ENCODE measurements at places on chromosomes 7 and 10. TPM values are rescaled to one million over a fixed set of nuclear protein-coding genes. Genes with fewer than 3 reads are reported as not detected.

- DNase-seq = peak; percentile 84
Measured at GRCh38 chr7:22074897-22075296, 129.2 kb upstream of the CDCA7L start.

DNA sequence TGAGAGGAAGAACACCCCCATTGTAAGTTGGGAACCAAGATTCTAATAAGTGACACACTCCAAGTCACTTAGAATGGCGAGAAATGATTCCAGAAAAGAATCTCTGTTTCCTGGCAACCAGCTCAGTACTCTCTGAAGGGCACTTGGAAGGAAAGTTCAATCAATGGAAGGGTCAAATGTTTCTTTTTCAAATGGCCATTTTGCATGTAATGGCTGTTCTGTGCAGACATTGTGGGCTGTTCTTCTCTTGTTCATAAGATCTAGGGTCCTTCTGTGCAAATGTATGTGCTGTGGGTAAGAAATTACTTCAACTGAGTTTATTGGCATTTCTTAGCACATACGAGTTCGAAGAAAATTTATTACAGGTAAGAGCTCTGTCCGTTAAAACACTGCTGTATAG is 145.3 kb downstream of the EVX1 start:
- DNase-seq = no peak

- DNase-seq = no peak
Measured at GRCh38 chr7:141161550-141162535, 88.0 kb downstream of the TMEM178B start.

GRCh38 chr10:96960872-96961271 is 128.8 kb downstream of the LCOR start:
- DNase-seq = no peak

GRCh38 chr10:13331646-13332045 is 16.4 kb downstream of the SEPHS1 start:
- DNase-seq = no peak

Gene A1CF
- not detected for total RNA-seq

Gene KIF20B
- 39.1 TPM for total RNA-seq

Gene GPR15LG
- not detected for total RNA-seq

Gene RPP30
- 54.9 TPM for total RNA-seq

DNA sequence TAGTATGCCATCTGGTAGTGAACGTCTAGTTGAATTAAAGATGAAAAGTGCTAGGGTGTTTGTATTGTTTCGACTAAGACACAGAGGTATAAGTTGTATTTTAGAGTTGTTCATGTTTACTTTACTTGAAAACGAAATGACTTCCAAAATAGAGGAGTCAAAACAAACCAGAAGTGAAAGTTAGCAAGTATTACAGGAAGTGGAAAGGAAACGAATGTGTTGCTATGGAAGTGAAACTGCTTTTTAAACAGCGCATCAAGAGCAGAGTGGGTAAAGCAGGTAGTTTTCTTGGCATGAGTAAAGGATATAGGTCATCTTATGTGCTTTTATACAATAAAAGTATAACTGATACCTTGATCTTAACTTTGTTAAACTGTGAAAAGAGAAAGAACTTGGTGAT is 20.0 kb upstream of the GALNTL5 start:
- no peak for DNase-seq

Gene C10orf90
- total RNA-seq = 0.12 TPM

- DNase-seq = peak; percentile 4
Measured at GRCh38 chr10:10055656-10056442, 961.8 kb upstream of the CELF2 start.

Gene HACD1
- total RNA-seq = 8.7 TPM

- no peak for DNase-seq
Measured at GRCh38 chr10:64636461-64636860, 1115.3 kb downstream of the REEP3 start.

Gene CRHR2
- not detected for total RNA-seq

GRCh38 chr10:110434489-110435096 is 63.1 kb upstream of the DUSP5 start:
- no peak for DNase-seq

- DNase-seq = no peak
Measured at GRCh38 chr10:4281190-4281825, 496.3 kb upstream of the KLF6 start.

DNA sequence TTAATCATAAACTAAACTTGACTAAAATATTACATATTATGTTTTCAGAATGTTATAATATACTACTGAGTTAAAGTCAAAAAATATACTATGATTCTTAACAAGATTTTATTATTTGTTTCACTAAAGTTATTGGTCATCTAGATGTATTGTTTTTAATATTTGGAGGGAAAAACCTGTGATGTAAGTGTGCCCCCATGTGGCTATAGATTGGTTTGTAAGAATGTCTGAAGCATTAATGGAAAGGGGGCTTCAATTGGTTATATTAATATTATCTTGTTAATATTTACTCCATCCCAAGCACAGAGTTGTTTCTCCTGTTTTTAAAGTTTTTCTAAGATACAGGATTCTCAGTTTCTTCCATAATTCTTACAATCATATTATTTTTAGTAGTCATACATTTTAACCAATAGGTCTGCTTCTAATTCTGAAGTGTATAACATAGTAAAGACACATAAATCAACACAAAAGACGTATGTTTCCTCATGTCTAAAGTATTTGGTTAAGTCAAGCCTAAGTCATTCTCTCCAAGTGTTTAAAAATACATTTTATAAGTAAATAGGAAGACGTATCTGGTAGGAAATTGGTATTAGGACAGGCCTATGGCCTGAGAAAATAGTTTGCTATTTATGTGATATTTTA is 58.0 kb downstream of the GNAT3 start:
- peak; percentile 67 for DNase-seq

DNA sequence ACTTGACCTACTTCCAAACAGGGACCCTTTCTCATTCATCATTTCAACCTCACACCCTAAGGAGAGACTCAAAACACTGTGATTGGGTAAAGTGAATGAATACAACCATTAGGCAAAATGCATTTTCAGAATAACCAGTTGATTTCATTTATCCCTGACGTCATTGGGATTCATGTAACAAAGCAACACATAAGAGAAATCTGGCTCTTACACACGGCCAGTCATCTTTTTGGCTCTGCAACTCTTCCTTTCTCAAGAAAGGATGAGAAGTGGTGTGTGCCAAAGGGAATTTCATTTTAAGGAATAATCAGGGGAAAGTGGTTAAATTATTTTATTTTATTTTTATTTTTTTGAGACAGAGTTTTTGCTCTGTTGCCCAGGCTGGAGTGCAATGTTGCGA is 83.1 kb downstream of the CPVL start:
- DNase-seq = no peak

- DNase-seq = peak; percentile 41
Measured at GRCh38 chr7:39621261-39621660, 2.1 kb upstream of the RALA start.

- no peak for DNase-seq
Measured at GRCh38 chr10:103327906-103328305, 23.0 kb downstream of the PCGF6 start.

- no peak for DNase-seq
Measured at GRCh38 chr10:59324597-59324996, 37.8 kb downstream of the FAM13C start.

Gene TMEM229A
- not detected for total RNA-seq

- DNase-seq = no peak
Measured at GRCh38 chr10:95355301-95355700, 64.5 kb upstream of the PDLIM1 start.

DNA sequence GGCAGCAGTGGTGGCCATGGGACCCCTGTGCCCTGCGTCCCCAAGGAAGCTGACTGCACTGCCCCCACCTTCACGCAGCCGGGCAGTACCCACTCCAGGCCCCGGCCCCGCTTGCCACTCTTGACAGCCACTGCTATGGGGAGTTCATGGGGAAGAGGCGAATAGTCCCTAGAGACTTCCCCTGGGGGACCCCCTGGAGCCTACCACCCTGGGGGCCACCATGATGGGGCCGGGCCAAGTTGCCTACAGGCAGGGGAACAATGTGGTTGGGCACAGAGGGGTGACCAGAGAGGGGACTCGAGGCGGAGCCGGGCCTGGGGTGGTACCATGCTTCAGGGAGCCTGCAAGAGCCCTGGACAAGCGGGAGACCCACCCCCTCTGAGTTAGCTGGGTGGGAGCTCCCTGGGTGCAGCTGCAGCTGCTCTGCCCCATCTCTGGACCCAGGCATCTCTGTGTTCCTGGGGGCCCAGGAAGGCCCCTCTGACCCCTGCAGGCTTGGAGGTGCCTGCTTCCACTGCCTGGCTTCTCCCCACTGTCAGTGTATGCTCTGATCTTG is 567.6 kb downstream of the GRM8 start:
- no peak for DNase-seq

Gene BEND7
- total RNA-seq = 5.5 TPM

DNA sequence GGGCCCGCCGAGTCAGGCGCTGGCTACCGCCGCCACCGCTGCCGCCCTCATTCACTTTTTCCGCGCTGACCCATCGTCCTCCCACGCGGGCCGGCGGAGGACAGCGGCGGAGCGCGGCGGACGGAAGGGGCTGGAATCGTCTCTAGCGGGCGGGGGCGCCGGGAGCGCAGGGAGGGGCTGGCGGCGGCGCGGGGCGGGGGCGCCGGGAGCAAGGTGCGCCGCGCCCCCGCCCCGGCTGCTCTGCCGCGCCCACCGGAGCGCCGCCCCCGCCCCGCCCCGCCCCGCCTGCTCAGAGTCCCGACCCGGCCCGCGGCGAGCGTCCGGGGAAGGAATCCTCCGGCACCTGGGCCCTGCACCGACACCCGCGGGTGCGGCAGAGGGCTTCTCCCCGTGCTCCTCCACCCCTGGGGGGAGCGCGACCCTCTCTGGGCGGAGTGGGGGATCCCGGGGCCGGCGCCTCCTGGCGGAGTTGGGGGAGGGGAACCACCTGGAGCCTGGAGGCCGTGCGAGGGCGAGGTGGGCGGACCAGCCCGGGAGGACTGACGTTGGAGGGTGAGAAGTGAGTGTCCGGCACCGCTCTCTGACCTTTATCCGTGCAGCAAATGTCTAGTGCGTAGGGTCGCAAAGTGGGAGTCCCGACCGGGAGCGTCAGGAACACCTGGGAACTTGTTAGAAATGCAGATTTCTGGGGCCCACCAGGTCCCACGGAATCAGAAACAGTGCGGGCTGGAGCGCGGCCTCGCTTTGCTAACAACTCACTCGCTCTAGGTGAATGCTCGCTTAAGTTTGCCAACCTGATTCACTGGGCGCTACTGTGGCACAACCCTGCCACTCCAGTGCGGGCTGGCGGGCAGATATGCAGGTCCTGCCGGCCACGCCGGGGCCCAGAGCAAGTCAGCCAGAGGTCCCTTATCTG is at the start of gene COBL:
COBL (minus strand) TSS at position 144 of the 916 bp plus-strand sequence. CDS start 176 bp downstream, outside the sequence.
- DNase-seq = no peak

Gene NPY
- 1.8 TPM for total RNA-seq

DNA sequence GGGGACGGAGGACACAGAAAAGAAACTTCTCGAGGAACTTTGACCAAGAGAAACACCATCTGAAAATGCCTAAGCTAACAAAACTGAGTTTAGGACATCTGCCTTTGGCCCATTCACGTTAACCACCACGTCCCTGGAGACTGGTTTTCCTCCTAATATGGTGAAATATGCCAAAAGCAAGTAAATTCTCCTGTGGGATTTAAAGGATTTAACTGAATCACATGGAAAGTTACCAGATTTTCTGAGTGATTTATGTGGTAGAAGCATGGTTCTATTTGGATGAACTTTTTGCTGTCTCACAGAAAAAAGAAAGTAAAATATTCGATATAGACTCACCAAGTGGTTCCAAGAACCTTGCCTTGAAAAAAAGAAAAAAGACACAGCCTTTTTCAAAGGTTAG is 30.4 kb upstream of the BMPER start:
- DNase-seq = no peak

DNA sequence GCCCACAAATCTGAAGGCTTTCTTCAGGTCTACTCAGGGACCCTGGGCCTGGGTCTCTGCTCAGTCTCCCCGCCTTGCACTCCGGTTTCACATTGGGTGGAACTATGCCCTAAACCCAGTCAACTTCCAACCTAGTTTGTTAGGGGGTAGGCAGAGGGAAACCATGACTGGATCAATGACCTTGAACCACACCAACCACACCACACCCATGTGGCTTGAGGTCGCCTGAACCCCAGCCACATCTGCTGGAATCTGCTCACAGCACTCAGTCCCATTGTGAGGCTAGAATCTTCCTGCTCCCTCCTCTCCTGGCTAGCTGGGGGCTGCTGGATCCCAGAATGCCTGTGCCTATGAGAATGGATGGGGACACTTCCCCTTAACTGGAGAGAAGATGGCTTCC is 17.9 kb downstream of the RFC2 start:
- DNase-seq = no peak

Gene MALRD1
- total RNA-seq = not detected

GRCh38 chr7:46257761-46258448 is 336.8 kb upstream of the IGFBP3 start:
- no peak for DNase-seq

- DNase-seq = no peak
Measured at GRCh38 chr10:79941146-79941545, 7.8 kb downstream of the SFTPD start.

Gene TFR2
- not detected for total RNA-seq

DNA sequence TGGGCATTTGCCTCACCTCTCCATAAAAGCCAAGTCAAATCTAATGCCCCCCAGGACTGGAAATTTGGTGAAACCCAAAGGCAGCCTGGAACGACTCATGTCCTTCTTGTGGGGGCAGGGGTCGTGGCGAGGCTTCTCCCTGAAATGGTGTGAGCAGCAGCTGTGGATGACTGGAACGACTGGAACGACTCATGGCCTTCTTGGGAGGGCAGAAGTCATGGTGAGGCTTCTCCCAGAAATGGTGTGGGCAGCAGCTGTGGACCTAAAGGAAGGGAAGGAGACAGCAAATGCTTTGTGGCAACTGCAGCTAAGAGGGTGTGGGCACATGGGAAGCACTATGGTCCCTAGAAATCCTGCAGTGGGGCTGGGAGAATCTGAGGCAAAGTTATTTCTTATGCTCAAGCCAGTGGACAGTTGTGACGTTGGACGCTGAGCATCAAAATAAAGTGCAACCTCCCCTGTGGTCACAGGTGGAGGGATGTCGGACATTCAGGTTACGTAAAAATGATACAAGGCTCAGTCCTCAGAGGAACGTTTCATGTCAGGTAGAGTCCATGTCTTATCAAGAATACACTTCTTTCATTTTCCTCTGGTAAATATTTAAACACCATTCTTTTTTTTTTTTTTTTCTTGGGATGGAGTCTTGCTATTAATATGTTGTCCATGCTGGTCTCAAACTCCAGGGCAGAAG is 107.0 kb upstream of the KIF5B start:
- peak; percentile 71 for DNase-seq

GRCh38 chr10:36450380-36450779 is 675.0 kb upstream of the ANKRD30A start:
- DNase-seq = no peak

Measured in SJCRH30 (cell line).